ENCODE measurements at places on chromosomes 11 and 22.

GRCh38 chr22:22814666-22815396 lies 72.8 kb upstream of the IGLL5 start:
- no peak for DNase-seq

GRCh38 chr11:20844630-20845029 lies 175.2 kb downstream of the NELL1 start:
- DNase-seq, result no peak

- DNase-seq, result no peak
Measured at GRCh38 chr11:118625036-118625690, 17.7 kb downstream of the PHLDB1 start.

DNA sequence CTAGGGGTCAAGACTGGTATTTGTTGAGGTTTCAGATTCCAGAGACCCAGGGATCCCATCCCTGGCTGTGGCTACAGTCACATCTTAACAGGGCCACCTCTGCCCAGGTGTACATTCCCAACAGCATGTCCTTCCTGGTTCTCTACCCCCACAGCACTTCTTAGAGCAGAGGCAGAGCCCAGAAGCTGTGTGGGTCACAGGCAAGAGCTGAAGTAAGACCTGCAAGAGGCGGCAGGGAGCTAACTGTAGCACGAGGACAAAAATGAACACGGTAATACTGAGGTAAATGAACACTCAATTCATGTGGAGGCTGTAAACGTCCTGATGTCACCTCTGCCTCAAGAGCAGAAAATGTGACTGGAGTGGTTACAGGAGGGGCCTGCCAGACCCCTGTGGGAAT lies 21.7 kb upstream of the RAPSN start:
- no peak for DNase-seq

DNA sequence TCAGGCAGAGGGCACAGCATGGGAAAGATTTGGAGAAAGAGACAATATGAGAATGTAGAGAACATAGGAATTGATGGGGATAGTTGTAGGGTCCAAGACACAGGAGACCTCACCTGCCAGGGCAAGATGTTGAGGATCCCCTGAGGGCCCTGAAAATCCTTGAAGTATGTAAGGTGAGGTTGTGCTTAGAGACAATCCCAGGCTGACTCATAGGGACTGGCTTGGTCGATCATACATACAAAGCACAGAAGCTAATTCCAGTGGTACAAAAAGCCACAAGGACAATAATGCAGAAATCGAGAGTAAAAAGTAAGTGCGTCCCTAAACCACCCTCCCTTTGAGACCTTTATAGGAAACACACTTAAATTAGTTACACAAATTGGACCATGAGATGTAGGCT lies 468.2 kb downstream of the MIAT start:
- no peak for DNase-seq

DNA sequence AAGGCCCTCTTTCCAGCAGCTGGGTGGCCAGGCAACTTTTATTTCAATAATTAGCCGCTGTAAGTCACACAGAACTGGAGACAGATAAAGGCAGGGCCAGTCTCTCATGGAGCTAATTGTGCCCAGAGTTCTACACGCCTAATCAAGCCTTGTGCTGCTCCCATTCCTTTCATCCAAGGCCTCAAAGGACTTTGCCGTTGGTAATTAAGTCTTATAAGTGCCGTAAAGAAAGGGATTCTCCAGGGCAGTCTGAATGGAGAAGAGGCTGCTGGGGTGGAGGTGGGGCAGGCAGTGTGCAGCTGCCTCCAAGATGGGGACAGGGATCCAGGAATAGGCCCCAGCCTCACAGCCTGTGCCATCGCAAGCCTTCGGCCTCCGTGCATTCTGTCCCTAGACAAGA lies 357.9 kb downstream of the TENM4 start:
- DNase-seq, result no peak

DNA sequence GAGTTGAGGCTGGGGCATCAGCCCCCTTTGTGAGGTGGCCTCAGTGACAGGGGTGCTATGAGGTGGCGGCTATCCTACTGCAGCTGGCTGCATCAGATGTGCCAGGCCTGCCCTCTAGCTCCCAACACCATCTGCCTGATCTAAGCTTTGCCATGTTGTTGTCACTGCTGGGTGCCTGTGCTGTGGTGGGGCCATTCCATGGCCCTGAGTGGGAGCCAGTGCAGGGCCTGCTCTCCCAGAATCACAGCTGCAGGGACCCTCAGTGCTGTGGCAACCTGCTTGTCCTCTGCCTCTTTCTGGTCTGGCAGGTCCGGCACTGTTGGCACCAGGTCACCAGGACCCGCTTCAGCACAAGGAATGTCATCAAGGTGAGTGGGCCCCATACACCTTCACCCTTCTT lies 1.8 kb upstream of the SNU13 start:
- no peak for DNase-seq

DNA sequence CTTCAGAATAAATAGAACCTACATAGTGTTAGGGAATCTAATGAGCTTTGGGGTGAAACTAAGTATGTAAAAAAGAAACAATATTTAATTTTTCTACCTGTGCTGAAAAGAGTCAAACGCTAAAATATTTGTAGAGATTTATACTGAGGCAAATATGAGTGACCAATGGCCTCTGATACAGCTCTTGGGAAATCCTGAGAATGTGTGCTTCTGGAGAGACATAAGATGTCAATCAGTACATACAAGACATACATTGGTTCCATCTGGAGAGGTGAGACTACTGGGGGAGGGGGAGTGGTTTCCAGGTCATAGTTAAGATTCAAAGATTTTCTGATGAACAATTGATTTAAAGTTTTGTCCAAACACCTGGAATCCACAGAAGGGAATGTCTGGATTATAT lies 970 bp downstream of the ASRGL1 start:
- no peak for DNase-seq

- DNase-seq, result no peak
Measured at GRCh38 chr11:110076371-110076965, 16.7 kb upstream of the ZC3H12C start.

GRCh38 chr11:47379317-47379716 lies 970 bp upstream of the SPI1 start:
- DNase-seq, result no peak

DNA sequence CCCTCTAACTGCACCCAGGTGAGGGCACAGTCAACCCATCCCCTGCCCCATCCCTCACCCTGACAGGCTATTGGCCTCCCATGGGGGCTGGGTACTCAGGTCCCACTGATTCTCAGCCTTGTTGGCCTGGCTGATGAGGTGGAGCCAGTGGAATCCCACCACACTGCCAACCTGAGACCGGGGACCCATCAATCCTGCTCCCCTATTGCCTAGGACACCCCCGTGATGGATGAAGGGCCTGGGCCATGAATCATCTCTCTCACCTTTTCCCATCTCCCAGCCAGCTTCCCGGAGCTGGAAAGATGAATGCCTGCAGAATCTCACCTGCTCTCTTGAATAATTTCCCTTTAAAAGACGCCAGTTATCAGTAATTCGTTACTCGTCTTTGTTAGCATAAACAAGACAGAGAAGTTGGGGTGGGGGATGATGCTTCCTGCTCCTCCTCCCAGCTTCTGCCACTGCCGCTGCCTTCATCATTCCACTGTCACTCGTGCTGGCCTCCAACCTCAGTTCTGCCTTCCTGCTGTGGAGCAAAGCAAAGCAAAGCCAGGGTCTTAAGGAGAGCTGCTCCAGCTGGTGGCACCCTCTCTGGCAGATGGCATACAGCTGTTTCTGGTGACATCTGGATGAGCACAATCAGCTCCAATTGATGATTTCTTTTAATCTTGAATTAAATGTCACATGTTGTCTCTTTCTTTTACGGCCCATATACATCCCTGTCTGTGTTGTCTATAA lies 204.0 kb upstream of the NECTIN1 start:
- DNase-seq, result no peak

- no peak for DNase-seq
Measured at GRCh38 chr11:36224209-36224882, 64.9 kb downstream of the COMMD9 start.

DNA sequence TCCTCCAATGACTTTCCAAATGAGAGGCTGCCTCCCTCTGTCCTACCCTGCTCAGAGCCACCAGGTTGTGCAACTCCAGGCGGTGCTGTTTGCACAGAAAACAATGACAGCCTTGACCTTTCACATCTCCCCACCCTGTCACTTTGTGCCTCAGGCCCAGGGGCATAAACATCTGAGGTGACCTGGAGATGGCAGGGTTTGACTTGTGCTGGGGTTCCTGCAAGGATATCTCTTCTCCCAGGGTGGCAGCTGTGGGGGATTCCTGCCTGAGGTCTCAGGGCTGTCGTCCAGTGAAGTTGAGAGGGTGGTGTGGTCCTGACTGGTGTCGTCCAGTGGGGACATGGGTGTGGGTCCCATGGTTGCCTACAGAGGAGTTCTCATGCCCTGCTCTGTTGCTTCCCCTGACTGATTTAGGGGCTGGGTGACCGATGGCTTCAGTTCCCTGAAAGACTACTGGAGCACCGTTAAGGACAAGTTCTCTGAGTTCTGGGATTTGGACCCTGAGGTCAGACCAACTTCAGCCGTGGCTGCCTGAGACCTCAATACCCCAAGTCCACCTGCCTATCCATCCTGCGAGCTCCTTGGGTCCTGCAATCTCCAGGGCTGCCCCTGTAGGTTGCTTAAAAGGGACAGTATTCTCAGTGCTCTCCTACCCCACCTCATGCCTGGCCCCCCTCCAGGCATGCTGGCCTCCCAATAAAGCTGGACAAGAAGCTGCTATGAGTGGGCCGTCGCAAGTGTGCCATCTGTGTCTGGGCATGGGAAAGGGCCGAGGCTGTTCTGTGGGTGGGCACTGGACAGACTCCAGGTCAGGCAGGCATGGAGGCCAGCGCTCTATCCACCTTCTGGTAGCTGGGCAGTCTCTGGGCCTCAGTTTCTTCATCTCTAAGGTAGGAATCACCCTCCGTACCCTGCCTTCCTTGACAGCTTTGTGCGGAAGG lies 2.9 kb downstream of the APOC3 start:
- no peak for DNase-seq

GRCh38 chr11:86551288-86552092 lies 120.9 kb downstream of the ME3 start:
- no peak for DNase-seq

DNA sequence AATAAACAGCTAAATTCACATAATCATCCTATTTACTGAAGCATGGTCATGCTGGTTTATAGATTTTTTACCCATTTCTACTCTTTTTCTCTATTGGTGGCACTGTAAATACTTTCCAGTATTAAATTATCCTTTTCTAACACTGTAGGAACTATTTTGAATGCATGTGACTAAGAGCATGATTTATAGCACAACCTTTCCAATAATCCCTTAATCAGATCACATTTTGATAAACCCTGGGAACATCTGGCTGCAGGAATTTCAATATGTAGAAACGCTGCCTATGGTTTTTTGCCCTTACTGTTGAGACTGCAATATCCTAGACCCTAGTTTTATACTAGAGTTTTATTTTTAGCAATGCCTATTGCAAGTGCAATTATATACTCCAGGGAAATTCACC lies 10.7 kb downstream of the RAG1 start:
- no peak for DNase-seq

GRCh38 chr22:36491155-36491554 lies 9.7 kb upstream of the TXN2 start:
- DNase-seq, result no peak

- DNase-seq, result no peak
Measured at GRCh38 chr11:285894-286220, 3.1 kb upstream of the PGGHG start.

- no peak for DNase-seq
Measured at GRCh38 chr22:20786536-20786979, 12.6 kb downstream of the SERPIND1 start.

GRCh38 chr11:65575568-65576231 lies at the start of gene EHBP1L1:
TSS of gene EHBP1L1 (plus strand) at chr11:65576053. CDS start at chr11:65576303, 250 bp downstream.
- DNase-seq, result no peak

- DNase-seq, result no peak
Measured at GRCh38 chr11:119907122-119907851, 178.3 kb upstream of the NECTIN1 start.

- DNase-seq, result no peak
Measured at GRCh38 chr11:65919573-65920371, 546 bp downstream of the DRAP1 start.

DNA sequence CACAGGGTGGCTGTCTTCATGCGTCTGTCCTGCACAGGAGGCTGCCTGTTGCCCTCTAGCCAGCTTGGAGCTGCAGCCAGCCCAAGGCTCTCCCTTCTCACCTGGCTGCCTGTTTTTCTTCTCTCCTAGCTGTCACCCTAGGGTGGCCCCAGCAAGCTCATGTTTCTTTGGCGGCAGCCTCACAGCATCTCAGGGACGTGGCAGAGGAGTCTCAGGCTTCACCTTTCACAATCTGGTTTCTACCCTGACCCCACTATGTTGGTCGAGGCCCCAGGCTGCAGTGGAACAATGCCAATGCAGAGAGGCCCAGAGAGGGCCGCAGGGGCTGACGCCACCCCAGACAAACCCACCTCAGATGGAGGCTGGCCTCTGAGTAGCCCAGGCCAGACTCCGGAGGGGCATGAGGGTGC lies 2.5 kb upstream of the CLDN5 start:
- no peak for DNase-seq

DNA sequence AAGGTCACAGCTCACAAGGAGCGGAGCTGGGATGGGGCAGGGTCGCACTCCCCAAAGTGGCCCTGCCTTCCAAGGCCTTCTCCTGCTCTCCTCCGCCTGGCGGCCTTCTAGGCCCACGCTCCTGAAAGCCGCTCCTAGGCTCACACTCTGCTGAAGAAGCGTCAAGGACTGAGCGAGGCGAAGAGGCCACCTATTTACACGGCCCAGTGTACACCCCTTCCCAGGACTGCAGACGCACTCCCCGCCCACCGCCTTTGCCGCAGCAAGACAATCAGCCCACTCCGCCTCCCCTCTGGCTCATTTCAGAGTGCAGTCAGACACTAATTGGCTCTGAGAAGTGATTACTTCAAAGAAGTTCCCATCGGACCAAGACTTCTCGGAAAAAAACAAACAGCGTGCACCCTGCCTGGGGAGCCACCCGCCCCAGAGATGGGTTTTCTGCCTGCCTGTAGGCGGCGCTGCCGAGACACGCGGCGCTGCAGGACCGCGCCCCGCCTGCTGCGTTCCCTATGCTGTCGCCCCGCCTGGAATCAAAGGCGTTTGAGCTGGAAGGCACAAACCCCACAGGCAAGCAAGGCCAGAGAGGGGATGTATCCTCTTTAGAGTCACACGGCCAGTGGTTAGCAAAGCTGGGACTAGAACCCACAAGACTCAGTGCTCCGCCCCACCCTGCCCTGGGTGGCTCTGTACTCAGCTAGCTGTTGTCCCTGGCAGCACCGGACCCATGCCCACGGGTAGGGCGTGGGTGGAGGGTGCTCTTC lies 414.8 kb downstream of the BUD13 start:
- DNase-seq, result no peak

DNA sequence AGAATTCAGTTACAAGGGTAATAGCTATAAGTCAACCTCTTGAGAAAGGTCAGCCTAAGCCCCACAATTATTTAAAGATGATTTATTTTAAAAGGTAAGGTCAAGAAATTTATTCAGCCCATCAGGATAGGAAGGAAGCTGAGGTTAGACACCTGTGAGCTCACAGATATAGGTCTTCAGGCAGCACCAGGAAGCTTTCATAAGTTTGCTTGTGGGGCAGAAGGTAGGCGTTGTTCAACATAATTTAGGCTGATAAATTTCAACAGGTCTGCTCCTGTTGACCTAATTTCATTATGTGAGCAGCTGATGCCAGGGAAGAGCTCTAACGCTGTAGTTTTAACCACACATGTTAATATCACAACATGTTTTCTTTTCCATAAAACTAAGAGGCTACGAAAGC lies 118.1 kb upstream of the APOA1 start:
- DNase-seq, result no peak

GRCh38 chr11:2400762-2401435 lies 349 bp downstream of the TSSC4 start:
- DNase-seq, result no peak

GRCh38 chr11:29351301-29351873 lies 665.4 kb downstream of the KCNA4 start:
- no peak for DNase-seq

Measured in esophagus squamous epithelium (tissue), 5 donors.